ENCODE measurements at places on chromosomes 2 and 18. TPM values are rescaled to one million over a fixed set of nuclear protein-coding genes. Genes with fewer than 3 reads are reported as not detected.

DNA sequence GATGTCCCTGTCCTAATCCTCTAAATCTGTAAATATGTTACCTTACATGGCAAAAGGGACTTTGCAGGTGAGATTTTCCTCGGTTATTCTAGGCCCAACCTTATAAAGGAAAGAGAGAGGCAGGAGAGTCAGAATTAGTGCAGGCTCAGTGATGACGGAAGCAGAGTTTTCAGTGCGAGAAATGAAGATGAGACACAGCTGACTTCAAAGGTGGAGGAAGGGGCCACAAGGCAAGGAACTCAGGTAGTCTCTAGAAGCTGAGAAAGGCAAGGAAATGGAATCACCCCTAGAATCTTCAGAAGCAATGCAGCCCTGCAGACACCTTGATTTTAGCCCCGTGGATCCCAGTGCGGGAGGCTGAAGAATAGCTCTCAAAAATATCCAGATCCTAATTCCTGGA, 7.2 kb upstream of the LCLAT1 start:
- no peak for DNase-seq

GRCh38 chr18:56516789-56517188, 121.6 kb downstream of the TXNL1 start:
- DNase-seq: no peak

- no peak for DNase-seq
Measured at GRCh38 chr18:67514901-67515540, 1.5 kb downstream of the DSEL start.

DNA sequence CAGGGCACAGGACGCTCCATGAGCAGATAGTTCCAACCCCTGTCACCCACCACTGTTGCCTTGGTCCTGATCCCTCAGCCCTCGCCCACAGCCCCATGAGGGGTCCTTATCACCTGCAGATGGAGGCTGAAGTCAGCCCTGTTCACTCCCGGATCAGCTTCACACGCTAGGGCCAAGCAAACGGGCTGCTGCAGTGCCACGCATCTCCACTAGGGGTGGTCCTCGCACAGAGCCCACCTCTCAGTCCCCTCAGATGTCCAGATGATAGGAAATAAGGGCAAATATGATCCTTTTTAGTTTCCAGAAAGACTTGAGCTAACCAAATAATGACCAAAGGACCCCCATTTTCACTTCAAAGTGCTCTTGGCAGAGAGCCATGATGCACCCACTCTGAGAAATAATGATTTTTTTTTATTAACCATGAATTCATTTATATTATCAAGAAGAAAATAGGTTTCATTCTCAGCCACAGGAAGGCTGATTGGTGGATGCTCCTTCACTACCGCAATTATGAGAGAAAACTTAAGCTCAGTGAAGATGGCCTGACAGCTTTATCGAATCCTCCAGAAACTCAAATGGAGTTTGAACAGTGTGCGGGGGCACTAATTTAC, 71.9 kb upstream of the KLHL29 start:
- DNase-seq: no peak

DNA sequence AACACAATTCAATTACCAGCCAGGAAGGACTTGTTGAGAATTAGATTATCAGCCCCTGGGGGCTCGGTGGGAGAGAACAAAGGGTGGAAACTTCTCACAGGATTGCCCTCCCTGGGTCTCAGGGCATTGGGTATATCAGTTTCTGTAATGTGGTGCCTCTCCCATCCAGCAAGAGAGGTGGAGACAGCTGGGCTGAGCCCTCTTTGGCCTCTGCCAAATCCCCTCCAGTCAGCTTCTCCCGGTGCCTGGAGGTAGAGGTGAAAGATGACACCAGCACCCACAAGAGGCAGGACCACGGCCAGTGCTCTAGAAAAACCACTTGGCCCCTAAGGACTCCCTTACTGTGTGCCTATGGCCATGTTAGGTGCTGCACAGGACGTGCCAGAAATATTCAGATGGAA, 179.7 kb downstream of the HAUS1 start:
- DNase-seq: no peak

GRCh38 chr2:20665243-20666004, 1.5 kb upstream of the GDF7 start:
- no peak for DNase-seq

The SCN9A gene
- total RNA-seq: 6.4 TPM

The REG3A gene
- total RNA-seq: not detected

The SPDYA gene
- total RNA-seq: 0.31 TPM

The RNF125 gene
- total RNA-seq: 5.1 TPM

The CRYBA2 gene
- not detected for total RNA-seq

The NXPH2 gene
- total RNA-seq: not detected

The OSBPL1A gene
- 74.4 TPM for total RNA-seq

The MYOM1 gene
- total RNA-seq: 351 TPM
